ENCODE measurements at places on chromosomes 5 and 9.

GRCh38 chr9:135392511-135392910, 87.1 kb upstream of the PPP1R26 start:
- no peak for DNase-seq

GRCh38 chr5:852018-852417, 1.2 kb upstream of the ZDHHC11 start:
- no peak for DNase-seq

- DNase-seq, result no peak
Observed at GRCh38 chr5:157473383-157474320, 13.6 kb downstream of the NIPAL4 start.

- no peak for DNase-seq
Observed at GRCh38 chr5:1341863-1342262, 3.0 kb downstream of the CLPTM1L start.

DNA sequence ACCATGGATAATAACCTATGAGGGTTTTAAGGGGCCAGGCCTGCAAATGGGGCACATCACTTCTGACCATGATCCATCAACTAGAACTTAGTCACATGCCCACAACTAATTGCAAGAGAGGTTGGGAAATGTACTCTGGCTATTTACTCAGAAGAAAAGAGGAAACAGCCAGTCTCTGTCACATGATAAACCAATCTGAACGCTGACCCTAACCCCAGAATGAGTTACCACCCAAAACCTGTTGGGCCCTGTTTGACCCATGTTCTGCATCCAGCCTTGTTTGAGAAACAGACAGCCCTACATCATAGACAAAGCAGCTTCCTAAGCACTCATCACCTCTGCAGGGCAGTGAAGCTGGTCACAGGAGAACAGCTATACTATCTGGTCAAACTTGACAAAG, 5.8 kb downstream of the MACROH2A1 start:
- DNase-seq, result no peak

DNA sequence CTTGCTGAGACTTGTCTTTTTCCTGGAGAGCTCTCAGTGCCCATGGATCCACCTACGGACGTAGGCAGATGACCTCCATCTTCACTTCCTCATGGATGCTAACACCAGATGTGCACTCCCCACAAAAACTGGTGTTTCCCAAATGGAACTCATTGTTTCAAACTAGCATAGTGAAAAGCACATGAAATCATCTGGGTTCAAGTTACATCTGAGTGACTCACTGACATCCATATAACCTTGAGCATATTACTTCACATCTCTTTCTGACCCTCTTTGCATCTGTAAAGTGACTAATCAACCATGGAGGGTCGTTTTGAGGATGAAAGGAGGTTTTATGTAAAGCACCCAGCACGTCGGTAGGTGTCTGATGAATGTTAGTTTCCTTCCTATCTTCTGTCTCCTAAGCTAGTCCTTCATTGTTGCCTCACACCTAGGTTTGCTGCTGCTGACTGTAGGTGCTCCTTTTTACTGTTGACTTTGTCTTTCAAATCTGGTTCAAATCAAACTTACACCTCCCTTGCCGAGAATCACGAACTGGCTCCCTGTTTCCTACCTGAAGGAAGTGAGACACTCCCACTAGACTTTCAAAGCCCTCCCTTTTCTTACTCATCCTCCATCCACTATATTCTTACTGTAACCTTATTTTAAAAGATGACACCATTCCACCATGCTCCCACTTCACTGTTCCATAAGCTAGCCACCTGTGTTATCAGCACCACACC, 10.3 kb downstream of the OCLN start:
- DNase-seq, result peak; percentile 66

- no peak for DNase-seq
Observed at GRCh38 chr5:39100301-39100850, 26.2 kb upstream of the RICTOR start.

GRCh38 chr9:87831159-87831558, 51.5 kb upstream of the SPATA31E1 start:
- DNase-seq, result peak; percentile 59

DNA sequence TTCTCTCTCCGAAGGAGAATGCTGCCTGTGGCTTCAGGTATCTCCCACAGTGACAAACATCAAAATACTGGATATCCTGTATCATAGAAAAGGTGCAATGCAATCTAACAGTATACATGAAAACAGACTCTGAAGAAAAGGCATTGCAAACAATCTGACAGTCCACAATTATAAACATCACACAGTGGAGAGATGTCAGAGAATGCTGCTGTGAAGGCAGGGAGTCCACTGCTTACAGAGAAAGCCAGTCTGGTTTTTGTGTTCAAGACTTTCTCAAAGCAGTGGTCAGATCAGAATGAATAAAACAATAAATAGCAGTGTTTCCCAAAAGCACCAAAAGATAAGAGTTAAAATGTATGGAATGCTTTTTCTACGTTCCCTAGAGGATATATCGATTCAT, 28.7 kb downstream of the TTC23L start:
- no peak for DNase-seq

DNA sequence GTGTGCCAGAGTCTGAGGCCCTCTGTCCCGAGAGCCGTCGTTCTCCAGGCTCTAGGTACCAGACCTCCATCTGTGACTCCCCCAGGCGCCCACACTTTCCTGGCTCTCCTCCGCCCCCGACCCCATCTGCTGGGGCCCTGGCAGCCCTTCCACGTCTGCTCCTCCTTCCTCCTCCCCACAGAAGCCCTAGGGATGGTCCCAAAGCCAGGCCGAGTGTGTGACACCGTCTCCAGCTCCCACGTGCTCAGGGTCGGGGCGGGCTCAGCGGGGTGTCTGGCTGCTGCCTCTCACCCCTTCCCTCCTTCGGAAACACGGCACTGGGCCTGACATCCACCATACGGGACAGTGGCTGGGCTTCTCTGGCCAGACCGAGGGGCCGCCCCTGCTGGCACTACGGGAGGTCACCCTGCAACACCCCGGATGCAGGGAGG, 20.5 kb upstream of the SLC6A19 start:
- no peak for DNase-seq

DNA sequence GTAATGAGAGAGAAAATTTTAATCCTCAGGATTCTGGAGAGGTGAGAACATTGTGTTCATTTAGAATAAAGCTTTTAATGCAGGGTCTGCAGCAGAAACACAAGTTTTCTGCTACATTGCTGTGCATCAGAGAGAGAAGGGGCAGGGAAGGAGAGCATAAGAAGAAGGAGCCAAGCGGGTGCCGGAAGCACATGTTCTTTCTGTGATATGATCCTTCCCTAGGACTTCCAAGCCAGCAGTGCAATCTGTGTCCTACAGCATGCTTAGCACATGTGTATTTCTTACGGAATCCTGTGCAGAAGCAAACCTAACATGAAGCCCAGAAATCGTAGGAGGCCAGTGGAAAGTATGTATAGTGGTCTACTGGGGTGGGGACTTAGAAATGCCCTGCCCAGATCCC, 458.3 kb upstream of the BRINP1 start:
- no peak for DNase-seq

DNA sequence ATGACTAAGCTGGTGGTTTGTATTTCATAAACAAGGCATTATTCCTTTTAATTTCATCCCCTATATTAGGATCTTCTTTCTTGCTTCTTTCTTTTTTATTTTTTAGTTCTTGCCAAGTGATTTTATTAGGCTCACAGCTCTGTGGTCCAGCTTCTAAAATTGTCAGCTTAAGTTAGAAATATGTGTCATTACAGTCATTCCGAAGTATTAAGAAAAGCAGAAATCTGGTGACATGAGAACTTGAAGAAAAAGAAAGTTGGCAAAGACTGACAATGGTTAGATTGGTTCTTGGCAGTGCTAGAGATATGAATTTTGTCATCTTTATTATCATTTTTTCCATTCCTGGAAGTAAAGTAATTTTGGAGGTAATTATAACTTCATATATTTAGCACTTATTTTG, 166.5 kb upstream of the PRR16 start:
- DNase-seq, result peak; percentile 44
